ENCODE measurements at places on chromosomes 1 and 21. TPM values are rescaled to one million over a fixed set of nuclear protein-coding genes. Genes with fewer than 3 reads are reported as not detected.

GRCh38 chr1:190250368-190250767 lies 227.3 kb downstream of the BRINP3 start:
- no peak for DNase-seq

GNG4 gene
- 2.0 TPM for total RNA-seq

DNA sequence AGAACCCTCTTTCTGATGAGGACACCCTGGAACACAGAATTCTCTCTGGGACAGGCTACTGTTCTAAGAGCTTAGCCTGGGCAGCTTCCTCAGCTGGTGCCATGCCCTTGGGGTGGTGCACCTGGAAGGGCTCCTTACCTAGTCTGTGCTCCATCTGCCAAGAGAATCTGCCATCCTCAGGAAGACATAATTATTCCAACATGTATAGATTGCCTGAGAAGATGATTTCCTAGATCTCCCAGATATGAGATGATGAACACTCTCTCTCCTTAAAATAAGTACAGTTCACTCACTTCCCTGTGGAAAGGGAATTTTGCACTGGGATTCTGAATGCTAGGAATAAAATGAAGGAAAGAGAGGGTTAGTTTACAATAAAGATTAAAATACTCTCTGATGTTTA lies 87.6 kb downstream of the NENF start:
- no peak for DNase-seq

GRCh38 chr1:50631161-50631560 lies 207.9 kb upstream of the DMRTA2 start:
- no peak for DNase-seq

Measured in HFFc6 (cell line).